ENCODE measurements at places on chromosomes 4 and X. TPM values are rescaled to one million over a fixed set of nuclear protein-coding genes. Genes with fewer than 3 reads are reported as not detected.

HGFAC gene
- 1.3 TPM for total RNA-seq

POF1B gene
- 2.1 TPM for total RNA-seq

CSN1S1 gene
- total RNA-seq: not detected

SEPSECS gene
- 16.7 TPM for total RNA-seq

GYG2 gene
- total RNA-seq: 10.5 TPM

AREG gene
- 0.49 TPM for total RNA-seq

GYPA gene
- total RNA-seq: 3.8 TPM
